Substantia nigra (tissue), 51 donors: ENCODE measurements at places on chromosomes 2 and 18.

- DNase-seq = no peak
Observed at GRCh38 chr2:150485871-150486538, 1.5 kb downstream of the RND3 start.

- DNase-seq = no peak
Observed at GRCh38 chr2:34093790-34094189, 494.7 kb upstream of the FAM98A start.

GRCh38 chr2:136242687-136243277, 124.8 kb upstream of the CXCR4 start:
- DNase-seq = no peak

DNA sequence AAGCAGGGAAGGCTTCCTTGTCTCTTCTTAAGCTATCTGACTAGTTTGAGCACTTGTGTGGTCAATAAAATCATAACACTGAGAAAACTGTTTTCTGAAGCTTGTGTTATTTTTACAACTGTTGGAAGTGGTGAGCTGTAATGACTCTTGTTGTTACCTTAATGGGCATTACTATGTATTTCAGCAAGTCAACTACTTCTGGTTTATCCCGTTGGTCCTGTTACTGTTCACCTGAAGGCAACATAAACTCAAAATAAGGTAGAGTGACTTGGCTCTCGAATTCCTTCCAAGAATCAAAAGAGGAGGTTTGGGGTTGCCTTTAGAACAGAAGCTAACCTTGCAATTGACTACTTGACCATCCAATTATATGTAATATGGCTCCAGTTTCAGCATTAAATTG, 23.2 kb upstream of the FIGN start:
- no peak for DNase-seq

DNA sequence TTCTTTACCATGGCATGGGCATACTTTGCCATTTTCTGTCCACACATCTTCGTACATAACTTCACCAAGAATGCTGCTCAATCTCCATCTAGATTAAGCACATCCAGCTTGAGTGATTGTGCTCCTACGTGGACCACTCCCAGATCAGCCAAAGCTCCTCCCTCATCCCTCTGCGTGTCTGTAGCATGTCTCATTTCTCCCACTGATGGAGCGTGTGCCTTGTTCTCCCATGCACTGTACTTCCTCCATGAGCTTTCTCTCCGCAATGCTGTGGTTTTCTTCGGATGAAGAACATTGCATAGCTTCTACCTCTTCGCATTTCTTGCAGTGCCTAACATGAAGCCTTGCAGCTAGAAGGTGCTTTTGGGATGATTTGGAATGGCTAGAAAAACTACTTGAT, 13.5 kb downstream of the CCL20 start:
- DNase-seq = no peak

GRCh38 chr2:238030422-238031155, 30.2 kb upstream of the SCLY start:
- no peak for DNase-seq

- no peak for DNase-seq
Observed at GRCh38 chr2:37153224-37153623, 3.6 kb downstream of the EIF2AK2 start.

DNA sequence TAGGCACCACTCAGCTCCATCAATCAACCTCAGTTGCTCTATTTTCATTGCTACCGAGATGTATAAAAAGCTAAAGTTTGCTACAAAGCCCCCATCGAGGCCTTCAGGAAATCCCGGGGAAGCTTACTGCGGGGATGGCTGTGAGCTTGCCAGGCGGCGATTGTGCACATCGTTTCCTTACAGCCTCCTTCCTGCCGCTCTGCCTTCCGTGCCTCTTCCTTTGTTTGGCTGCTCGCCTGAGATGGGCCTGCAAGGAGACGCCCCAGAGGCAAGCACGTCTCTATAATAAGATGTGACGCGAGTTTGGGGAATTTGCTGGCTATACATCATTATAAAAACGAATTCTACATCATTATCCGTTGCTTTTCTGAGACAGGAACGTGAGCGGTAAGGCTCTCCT, 41.6 kb downstream of the DHRS9 start:
- DNase-seq = no peak

DNA sequence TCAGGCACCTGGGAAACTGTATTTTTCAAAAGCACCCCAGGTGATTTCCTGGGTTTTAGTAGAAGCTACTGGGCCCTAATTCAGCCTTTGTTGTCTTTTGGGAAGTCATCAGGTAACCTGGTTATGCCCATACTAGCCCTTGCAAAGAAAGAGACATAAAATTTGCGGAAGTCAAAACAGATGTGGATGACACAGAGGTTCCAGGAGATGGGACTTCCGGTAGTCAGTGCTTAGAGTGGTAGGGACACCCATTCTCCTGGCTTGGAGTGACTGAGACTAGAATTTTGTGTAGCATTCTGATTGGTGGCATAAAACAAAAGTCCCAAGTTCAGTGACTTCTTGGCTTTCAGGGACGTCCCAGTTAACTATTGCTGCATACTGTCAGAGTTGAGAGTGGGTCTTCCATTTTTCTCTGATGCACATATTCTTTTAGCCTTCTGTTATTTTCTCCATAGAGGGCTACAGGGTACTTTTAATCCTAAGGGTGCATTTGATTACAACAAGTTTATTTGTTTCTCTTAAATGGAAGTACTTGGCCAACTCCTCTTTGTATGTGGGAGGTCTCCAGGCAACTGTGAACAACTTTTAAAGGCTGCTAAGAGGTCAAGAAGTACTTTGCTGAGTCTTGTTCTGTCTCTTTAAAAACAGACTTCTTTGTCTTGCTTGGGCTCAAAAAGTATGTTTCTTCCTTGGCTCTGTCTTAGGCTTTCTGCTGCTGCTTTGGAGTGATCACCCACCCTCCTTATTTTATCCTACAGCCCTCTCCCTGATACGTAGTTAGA, 8.8 kb downstream of the NAB1 start:
- no peak for DNase-seq

GRCh38 chr2:162267496-162267895, 24.3 kb upstream of the FAP start:
- no peak for DNase-seq
